ENCODE measurements at places on chromosomes 7 and 10.

DNA sequence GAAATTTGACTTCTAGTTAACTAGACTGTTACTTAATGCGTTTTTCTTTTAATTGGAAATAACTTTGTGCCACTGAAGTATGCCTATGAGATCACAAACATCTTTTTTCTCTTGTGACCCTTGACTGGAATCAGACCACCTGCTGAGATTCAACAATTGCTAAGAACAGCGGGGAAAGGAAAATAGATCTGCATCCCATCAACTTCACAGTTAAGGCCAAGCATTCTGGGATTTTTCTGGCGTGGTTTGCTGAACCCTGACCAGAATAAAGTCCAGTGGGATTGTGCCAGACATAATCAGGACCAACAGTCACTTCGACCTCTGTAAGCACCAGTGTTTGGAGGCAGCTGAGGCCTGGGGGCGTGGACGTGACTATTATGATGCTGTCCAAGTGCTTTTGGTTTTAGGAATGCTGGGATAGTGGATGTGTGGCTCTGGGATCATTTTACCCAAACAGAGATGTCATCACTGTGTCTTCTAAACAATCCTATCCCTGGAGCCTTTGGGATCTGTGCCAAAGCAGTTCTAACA lies 373.3 kb upstream of the PRKCQ start:
- no peak for DNase-seq

- DNase-seq: no peak
These were observed 23.8 kb upstream of the SFTPA1 start for GRCh38 chr10:79586933-79587332.

GRCh38 chr10:130135676-130136225 lies 440 bp upstream of the GLRX3 start:
- no peak for DNase-seq

DNA sequence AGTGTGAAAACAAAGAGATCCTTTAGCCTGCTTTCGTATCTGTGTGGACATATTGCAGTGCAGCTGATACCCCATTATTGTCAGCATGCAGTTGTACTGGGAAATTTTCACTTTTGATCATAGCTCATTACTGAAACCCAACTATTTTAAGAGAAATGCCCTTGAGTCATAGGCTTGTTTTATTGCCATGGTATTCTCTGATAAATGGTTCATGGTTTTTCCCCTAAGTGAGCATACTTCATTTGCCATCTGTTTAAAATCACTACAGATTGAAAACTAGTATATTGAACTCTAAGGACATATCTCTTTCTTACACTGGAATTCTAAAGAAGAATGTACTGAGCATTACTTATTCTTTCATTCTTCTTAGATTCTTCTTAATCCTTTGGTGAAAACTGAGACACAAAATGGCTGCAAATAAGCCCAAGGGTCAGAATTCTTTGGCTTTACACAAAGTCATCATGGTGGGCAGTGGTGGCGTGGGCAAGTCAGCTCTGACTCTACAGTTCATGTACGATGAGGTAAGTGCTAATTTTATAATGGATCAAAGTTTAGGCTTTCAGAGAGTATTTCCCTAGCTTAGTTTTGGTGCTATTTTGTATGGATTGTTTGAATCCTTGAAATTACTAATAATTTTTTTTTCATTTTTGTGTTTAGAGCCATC lies 63.0 kb downstream of the RALA start:
- no peak for DNase-seq

GRCh38 chr10:15640536-15641085 lies 79.1 kb downstream of the ITGA8 start:
- DNase-seq: no peak

- DNase-seq: no peak
These were observed 123.8 kb upstream of the PDSS1 start for GRCh38 chr10:26573674-26574073.

GRCh38 chr7:20661884-20662283 lies 46.4 kb downstream of the ABCB5 start:
- no peak for DNase-seq

DNA sequence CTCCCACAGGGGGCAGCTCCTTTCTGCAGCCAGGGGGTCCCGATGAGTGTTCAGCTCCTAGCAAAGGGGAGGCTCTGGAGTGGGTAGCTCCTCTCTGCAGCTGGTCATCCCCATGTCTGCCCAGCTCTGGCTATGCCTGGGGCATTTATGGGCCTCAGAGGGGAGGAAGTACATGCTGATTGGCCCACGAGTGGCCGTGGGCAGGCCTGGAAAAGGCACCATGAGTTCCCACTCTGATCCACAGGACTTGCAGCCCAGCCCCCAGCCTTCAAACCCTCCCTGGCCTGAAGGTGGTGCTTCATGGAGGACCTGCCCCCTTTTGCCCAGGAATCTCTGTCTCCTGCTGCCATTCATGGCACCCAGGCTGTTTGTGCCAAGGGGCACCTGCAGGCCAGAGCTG lies 268.8 kb downstream of the DNAJB6 start:
- no peak for DNase-seq

GRCh38 chr7:73909051-73909941 lies 48.3 kb downstream of the TMEM270 start:
- DNase-seq: no peak

- peak; percentile 86 for DNase-seq
These were observed 587 bp upstream of the GRK5 start for GRCh38 chr10:119206603-119207365.

DNA sequence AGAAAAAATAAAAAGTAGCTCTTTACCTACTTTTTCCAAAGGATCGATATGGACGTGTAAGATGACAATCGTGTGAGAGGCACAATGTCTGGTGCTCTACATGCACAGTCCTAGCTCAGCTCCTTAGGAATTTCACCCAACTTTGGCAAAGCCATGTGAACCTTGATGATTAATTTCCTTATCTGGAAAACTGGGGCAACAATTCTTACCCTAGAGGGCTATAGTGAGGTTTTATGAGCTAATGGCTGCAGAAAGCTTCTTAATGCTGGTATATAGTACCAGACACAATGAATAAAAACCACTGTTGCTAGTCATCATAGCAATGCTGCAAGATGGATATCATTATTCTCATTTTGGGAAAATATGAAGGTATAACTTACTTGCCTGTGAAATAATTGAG lies 202.7 kb downstream of the PARD3 start:
- no peak for DNase-seq

DNA sequence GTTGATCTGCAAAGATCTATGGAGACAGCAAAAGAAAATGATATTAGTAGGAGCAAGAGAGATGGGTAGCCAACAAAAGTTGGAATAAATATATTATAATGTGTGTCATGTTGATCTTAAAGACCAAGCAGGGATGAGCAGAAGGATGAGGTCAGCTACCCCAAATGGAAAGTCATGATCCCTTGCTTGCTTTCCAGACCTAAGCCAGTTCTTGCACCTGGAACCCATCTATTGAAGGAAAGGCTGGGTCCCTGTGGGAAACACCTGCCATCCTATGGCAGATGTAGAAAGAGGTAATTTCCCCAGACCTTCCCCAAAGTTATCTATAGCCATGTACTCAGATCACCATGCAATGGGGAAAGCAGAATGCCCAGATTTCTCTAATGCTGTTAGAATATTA lies 52.5 kb downstream of the LYZL2 start:
- no peak for DNase-seq

GRCh38 chr10:6211341-6211670 lies 8.6 kb downstream of the PFKFB3 start:
- DNase-seq: peak; percentile 39

DNA sequence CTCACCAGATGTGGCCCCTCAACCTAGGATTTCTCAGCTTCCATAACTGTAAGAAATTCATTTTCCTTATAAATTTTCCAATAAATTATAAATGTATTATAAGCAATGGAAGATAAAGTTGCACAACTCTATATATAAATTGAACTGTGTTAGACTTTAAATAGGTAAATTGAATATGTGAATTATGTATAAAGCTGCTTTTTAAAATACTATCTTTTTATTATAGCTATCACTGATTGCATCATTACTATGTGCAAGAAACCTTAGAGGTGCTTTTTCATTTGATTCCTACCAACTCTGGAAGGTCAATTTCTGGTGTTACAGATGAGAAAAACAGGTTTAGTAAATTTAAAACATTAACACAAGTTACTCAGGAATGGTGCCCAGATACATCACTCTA lies 8.4 kb downstream of the MTERF1 start:
- no peak for DNase-seq

- no peak for DNase-seq
These were observed 118.4 kb upstream of the PDLIM1 start for GRCh38 chr10:95408983-95409873.

- DNase-seq: no peak
These were observed 33.4 kb downstream of the CCDC6 start for GRCh38 chr10:59872892-59873463.

DNA sequence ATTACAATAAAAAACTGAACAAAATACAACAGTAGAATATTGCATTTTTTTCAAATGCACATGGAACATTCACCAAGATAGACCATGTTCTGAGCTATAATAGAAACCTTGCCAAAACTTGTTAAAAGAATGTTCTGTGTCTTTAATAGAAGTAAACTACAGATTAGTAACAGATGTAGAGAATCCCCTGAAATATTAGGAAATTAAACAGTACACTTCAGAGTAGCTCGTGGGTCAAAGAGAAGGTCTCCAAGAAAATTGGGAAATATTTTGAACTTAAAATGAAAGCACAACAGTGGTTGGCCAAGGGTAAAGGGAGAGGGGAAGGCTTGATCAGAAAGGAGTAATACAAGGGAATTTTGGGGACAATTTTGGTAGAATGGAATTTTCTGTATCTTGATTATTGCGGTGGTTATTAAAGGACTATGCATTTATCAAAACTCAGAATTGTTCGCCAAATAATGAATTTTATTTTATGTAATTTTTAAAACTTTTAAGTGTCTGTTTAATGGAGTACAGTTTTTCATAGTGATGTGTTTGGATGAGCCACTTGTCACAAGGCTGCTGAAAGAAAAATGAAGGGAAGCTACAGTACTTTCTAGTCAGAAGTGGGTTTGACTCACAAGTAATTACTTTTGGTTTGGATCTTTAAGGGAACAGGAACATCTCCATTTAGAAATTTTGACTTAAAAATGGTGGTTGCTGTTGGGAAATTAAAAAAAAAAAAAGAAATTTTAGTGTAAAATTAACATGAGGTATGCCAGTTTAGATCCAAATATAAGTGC lies 10.2 kb downstream of the PLEKHA8 start:
- no peak for DNase-seq

DNA sequence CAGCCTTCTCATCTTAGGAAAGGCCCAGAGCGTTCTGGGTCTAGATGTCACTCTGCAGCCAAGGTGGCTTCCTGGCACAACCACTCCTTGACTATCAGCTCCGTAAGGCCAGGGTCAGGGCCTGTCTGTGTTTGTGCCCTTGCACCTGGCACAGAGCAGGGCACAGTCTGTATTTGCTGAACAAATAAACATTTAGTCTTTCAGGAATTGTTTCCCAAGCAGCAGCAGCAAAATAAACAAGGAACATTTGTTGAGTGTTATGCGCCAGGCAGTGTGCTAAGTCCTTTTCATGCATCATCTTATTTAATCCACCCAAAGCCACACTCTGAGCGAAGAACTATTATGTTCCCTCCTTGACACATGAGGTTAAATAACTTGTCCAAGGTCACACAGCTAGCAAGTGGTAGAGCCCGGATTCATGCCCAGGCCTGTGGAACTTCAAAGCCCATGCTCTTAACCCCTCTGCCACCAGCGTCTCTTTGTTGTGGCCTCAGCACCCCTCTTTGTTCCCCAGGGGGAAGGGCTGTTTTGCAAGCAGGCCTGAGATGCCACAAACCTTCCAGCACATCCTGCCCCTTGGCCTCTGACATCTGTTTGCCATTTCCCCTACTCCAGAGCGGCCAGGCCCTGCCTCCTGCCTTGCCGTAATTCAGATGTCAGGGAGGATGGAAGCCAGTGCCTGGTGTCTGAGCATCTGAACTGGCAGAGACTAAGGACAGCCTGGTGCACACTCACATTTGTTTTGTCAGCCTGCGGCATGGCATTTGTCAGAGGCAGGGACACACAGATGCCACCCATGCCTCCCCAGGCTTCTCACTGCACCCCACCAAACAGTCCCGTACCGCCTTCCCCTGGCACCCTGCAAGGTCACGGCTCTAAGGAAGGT lies 325.8 kb upstream of the ZMIZ1 start:
- no peak for DNase-seq

DNA sequence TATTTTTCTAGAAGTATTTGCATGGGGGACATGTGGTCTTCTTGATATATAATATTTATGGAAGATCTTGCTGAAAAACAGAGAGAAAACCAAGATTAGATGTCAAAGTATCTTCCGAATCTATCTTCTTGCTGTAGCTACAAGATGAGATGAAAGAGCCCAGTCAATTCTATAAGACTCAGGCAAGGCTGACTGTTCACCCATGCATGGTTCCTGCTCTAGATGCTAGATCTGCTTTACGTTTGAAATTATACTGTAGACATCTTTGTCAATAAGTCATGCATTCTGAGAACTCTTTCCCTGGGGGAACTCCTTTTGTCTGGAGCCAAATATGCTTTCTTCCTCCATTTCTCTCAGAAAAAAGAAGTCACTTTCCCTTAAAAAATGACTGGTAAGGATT lies 1292.0 kb downstream of the XPNPEP1 start:
- no peak for DNase-seq

DNA sequence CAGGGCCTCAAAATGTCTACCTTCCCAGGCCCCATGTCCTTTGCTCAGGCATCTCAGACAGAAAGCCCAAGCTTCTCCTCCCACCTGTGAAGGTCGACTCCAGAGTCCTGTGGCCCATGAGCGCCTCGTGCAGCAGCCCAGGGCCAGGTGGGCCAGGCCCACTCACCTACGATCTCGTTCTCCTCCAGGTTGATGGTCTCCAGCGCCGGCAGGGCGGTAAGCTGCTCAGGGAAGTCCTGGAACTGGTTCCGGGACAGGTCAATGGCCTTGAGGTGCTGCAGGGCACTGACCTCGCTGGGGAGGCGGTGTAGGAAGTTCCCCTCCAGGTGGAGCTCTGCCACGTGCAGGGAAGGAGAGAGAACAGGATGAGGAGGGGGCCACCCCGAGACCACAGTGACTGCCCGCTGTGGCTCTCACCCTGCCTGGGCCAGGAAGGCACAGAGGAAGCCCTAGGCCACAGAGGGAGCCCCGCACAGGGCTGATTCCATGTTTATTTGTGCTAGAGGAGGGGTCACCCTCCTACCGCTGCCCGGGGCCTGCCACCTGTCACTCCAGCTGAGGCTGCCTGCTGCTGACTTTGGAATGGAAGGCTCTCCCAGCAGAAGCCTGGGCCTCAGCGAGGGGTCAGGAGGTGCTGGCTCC lies 40.0 kb upstream of the NPFFR1 start:
- DNase-seq: no peak

All from right kidney (tissue), 9 donors.